ENCODE measurements at places on chromosomes 1 and 21. TPM values are rescaled to one million over a fixed set of nuclear protein-coding genes. Genes with fewer than 3 reads are reported as not detected.

The KCNA10 gene
- not detected for total RNA-seq

The TNFRSF4 gene
- total RNA-seq: not detected

The LCE1A gene
- 866 TPM for total RNA-seq

The DYNLT5 gene
- total RNA-seq: not detected

The PRR9 gene
- 0.38 TPM for total RNA-seq

The DNAJC28 gene
- total RNA-seq: 2.3 TPM

The BCL10 gene
- 26.6 TPM for total RNA-seq

The FAM43B gene
- not detected for total RNA-seq
